ENCODE measurements at places on chromosomes 16 and 17. TPM values are rescaled to one million over a fixed set of nuclear protein-coding genes. Genes with fewer than 3 reads are reported as not detected.

DNA sequence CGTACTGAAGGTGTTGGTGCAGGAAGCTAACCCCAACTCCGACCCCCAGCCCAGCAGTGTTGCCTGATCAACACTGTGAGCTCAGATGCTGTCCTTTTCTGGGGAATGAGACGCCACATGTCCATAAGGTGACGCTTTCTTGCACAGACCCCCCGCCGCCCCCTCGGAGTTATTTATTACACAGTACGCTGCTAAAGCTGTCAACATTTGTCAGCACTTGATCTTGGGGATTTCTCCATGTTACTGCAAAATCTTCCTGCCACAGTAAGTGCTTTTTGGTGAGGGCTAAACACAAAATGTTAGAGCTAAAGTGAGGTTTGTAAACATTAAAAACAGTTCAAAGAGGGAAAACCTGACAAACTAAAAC is 15.9 kb downstream of the CMTM3 start:
- no peak for DNase-seq

DNA sequence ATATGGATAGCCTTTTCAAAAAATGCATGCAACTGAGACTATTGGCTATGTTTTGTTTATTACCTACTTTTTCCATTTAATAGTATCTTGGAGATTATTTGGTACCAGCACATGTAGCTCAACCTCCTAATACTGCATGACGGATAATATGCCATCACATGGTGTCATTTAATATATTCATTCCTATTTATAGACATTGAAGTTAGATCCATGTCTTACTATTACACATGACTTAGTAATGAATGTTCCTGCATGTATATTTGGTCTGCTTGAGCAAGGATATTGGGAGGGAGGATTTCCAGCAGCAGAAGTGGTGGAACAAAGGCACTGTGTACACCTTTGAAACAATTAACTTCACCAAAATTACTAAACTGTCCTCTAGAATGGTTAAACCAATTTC is 561.3 kb downstream of the WWOX start:
- DNase-seq, result no peak

CCL1 gene
- total RNA-seq, result not detected

DNA sequence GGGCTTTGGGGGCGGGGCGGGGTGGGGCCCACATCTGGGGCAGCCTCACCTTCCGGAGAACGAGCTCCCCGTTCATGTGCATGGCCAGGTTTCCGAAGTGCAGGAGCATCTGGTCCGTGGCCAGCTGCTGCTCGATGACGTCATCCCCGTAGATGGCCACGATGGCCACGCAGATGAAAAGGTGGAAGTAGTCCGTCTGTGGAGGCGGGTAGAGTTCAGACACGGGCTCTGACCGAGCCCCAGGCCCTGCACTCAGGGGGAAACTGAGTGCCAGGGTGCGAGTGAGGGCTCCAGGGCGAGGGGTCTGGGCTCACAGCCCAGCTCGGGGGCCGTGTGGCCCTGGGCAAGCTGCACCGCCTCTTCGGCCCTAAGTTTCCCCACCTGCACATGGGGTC is 93.7 kb downstream of the TBC1D16 start:
- DNase-seq, result no peak

- DNase-seq, result no peak
Measured at GRCh38 chr17:80843741-80844156, 147.9 kb upstream of the CHMP6 start.

DNA sequence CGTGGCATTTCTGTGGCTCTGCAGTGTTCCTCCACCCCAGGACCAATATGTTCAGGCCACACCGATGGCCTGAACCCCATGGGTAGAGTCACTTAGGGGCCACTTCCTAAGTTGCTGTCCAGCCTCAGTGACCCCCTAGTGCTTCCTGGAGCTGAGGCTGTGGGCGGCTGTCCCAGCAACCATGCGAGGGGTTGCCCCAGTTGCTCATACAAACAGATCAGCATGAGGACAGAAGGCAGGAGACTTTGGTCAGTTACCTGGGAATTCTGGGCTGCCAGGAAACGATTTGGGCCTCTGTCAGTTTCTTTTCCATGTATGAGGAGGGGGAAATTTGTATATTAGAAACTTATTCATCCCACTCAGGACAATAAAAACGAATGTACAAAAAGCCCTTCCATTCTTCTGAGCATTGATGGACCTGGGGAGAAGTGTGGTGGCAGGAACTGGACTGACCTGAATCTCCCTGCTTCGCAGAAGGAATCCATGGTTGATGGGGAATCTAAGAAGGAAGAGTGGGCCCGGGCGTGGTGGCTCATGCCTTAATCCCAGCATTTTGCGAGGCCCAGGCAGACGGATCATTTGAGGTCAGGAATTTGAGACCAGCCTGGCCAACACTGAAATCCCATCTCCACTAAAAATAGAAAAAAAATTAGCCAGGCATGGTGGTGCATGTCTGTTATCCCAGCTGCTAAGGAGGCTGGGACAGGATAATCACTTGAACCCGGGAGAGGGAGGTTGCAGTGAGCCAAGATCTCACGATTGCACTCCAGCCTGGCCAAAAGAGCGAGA is 4.9 kb upstream of the IL32 start:
- no peak for DNase-seq

DNA sequence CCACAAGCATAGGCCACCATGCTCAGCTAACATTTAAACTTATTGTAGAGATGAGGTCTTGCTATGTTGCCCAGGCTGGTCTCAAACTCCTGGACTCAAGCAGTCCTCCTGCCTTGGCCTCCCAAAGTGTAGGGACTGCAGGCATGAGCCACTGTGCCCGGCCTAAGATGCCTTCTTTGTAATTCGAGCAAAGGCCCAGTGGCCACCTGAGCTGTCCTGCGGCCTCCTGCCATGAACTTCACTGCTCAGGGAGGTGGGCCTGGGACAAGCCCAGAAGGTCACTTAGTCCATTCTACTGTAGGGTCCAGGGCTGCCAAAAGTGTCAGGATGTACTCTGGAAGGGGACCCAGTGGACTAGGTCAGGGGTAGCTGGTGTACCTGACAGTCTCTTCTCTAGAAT is 30.5 kb downstream of the DHX38 start:
- DNase-seq, result no peak

- no peak for DNase-seq
Measured at GRCh38 chr16:1150511-1150982, 2.4 kb upstream of the CACNA1H start.

FGF11 gene
- 7.1 TPM for total RNA-seq
